ENCODE measurements at places on chromosomes 1 and 21.

GRCh38 chr1:162988869-162989268 lies 80.3 kb upstream of the RGS4 start:
- DNase-seq = no peak

DNA sequence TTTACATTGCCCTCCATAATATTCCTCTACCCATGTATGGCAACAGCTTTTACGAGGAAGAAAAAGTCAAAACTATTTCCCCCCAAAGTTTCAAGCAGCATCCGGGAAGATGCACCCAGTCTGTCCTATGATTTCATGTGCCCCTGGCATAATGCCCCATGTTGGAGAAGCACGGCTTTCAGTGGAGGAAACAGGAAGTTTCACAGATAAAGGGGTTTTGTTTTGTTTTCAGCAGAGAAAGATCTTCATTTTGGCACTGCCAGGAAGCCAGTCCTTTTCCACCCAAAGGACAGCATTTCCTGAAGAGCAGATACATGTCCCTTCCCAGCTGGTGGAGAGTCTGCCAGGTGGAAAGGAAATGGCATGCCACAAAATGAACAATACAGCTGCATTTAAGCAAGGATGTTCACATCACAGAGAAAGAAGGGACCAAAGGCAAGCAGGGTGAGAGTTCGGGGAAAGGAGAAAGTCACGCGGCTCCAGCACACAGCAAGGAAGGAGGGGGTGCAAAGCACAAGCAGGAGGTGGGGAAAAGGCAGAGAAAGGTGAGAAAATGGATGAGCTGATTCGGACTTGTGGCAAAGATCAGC lies 95.3 kb upstream of the HIVEP3 start:
- DNase-seq = no peak

GRCh38 chr1:41349361-41350054 lies 11.7 kb upstream of the FOXO6 start:
- no peak for DNase-seq

DNA sequence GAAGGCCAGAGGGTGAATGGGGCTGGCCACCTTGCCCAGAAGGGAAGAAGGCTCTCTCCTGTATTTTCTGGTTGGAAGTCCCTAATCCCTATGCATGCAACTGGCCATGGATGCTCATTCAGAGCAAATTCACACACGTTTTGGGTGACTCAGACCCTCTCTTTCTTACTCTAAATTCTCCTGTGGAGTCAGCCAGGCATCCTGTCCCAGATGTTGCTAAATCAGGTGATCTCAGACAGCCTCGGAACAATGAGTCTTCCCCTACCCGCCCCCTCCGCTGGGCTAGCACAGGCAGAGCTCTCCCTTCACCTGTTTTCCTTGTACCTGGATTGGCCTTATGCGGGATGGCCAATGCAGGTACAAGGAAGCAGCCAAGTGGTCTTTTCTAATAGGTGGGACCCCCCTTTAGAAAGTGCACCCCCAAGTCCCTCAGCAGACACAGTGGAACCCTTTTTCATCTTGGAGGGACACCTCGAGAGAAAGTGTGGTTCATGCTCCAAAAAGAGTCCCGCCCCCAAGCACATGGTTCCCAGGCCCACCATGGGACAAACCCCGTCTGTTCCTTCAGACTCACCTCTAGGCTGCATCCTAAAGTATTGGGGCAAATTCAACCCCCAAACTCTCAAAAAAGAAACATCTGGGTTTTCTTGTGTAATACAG lies 8.6 kb downstream of the S100A6 start:
- DNase-seq = no peak

- no peak for DNase-seq
Observed at GRCh38 chr1:183622884-183623785, 12.4 kb downstream of the ARPC5 start.

DNA sequence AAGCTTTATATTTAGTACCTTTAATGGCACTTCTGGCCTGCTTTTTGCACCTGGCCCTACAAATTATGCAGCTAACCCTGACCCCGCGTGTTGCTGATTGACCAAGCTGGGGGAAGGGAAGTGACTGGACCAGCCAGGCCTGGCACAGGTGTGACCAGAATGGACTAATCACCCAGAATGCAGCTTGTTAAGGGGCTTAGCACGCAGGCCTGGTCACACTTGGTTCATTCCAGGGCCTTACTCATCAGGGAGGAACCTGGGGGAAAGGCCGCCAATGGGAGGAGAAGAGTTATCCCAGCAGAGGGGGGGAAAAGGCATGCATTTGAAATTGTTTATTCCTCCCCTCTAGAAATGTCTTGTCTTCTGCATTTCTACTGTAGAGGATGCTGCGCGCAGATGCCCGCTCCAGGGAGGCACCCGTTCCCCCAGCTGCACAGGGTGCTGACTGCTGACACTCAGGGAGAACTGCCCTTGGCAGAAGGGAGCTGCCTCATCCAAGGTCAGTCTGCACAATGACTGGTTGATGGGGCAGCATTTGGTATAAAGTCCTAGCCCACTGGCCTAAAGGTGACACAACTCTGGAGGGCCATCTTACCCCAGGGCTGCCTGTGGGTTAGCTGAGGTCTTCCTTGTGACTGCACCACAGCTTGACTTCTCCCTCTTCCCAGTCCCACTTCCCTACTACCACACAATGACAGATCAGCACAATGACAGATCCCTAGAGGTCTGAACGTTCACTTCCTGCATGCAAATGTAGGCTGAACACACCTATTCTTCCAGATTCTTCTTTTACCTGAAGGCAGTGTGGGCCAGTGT lies 29.0 kb downstream of the DHCR24 start:
- no peak for DNase-seq

GRCh38 chr1:18290740-18291412 lies 183.3 kb downstream of the IGSF21 start:
- no peak for DNase-seq

DNA sequence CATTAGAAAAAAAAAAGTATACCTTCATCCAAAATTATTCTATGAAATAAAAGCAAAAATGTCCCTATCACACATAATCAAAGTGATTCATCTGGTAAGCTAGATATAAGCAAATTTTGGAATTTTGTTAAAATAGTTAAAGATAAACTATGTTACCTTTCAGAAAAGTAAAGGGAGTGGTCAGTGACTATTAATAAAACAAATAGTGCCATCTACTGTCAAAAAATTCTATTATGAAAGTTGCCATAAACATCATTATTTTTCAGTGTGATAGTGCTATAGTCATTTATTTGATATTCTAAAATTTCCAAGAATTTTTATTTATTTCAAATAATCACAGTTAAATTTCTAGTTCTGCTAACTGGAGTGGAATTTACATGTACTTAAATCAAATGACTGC lies 803.7 kb downstream of the KCNT2 start:
- no peak for DNase-seq

- no peak for DNase-seq
Observed at GRCh38 chr1:231446138-231446537, 24.1 kb upstream of the EGLN1 start.

- no peak for DNase-seq
Observed at GRCh38 chr1:79708646-79709265, 702.2 kb upstream of the ADGRL4 start.

GRCh38 chr1:50474859-50475809 lies 51.9 kb upstream of the DMRTA2 start:
- DNase-seq = no peak

DNA sequence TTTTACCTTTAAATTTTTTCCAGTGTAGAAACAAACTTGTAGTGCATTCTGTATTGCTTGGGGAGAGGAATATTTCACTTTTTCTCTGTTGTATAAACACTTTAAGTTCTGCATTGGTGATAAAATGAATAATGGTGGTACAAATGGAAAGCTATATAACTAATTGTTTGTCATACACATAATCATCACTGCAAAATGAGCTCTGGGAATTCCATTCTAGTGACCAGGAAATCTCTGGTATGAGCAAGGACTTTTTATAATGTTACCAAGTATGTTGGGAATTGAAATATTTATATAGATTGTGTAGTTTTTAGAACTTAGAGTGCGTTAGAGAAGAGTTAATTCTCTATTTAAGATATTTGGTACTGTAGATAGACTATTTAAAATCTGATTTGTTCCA lies 5.0 kb upstream of the FMN2 start:
- no peak for DNase-seq

- DNase-seq = no peak
Observed at GRCh38 chr21:37710546-37711285, 205.5 kb downstream of the KCNJ6 start.

- DNase-seq = no peak
Observed at GRCh38 chr1:11144570-11145256, 44.4 kb upstream of the ANGPTL7 start.

- DNase-seq = no peak
Observed at GRCh38 chr21:45469273-45470086, 64.5 kb downstream of the COL18A1 start.

- DNase-seq = no peak
Observed at GRCh38 chr1:231340328-231341013, 2.4 kb downstream of the SPRTN start.

All from stimulated activated CD4-positive, alpha-beta T cell treated with anti-CD3 and anti-CD28 coated beads, Interleukin-1b, Interleukin-23, amount 100 ng/mL, for 4 hours (primary cell).